ENCODE measurements at places on chromosomes 4 and X. TPM values are rescaled to one million over a fixed set of nuclear protein-coding genes. Genes with fewer than 3 reads are reported as not detected.
A peak's percentile ranks its signal among the peaks of the same experiment; 100 is the strongest.

DNA sequence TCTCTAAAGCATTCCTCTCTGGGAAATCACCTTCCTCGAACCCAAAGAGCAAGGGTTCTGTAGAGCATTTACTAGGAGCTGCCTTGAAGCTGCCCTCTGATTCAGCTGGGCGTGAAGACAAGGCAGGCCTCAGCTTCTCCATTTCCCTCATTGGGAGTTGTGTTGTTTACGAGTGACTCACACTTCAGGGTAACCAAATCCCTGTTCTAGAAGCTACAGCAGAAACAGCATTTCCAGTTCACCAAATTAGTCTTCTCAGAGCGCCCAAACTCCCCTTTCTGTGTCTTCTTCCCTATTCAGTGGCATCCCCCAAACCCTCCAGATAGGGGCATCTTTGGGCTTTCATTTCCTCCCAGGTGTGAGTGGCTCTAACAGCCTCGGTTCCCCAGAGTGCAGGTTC lies 863 bp upstream of the XPNPEP2 start:
- peaks cover 3% of the 10 kb centered on the region for H3K27me3 ChIP-seq
- H3K4me3 ChIP-seq, result no peak overlapping the region
- no peaks in the 10 kb centered on the region for H3K4me1 ChIP-seq
- H3K27ac ChIP-seq, result peak overlapping the region; percentile 56
- H3K36me3 ChIP-seq, result no peaks in the 10 kb centered on the region

DNA sequence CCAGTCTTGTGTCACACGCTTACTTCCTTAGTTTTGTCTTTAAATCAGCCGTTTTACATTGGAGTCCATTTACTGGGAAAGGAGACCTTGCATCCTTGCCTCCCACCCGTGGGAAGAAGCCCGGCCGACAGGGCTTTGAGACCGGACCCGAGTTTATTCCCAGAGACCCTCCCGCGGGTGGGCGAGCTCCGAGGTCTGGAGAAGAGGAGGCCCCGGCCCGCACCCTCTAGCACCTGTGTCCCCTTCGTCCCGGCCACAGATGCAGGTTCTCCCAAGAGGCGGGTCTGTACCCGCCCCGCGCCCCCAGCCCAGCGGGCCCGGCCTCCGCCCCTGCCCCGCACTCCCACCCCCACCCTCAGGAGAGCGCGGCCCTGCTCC lies 3.8 kb upstream of the SLC26A1 start:
- peaks cover 10% of the 10 kb centered on the region for H3K4me1 ChIP-seq
- no peak for DNase-seq
- H3K36me3 ChIP-seq, result peaks cover 5% of the 10 kb centered on the region
- no peak overlapping the region for H3K27ac ChIP-seq
- H3K4me3 ChIP-seq, result peak overlapping the region; percentile 51
- peaks cover 45% of the 10 kb centered on the region for H3K27me3 ChIP-seq

DNA sequence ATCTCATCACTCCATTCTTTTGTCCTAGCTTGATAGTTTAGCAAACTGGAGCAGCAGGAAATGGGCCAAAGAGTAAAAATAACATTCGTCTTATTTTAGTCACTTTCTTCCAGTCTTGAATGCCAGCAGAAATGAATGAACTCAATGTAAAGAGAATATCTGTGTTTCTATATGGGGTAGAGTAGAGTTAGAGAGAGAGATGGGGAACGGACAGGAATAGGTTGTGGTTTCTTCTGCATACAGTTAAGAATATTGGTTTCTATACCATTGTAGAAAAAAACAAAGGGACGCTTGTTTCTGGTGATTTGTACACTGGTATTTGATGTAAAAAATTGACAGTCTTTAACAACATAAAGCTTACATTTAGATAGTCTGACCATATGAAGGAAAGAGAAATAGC lies 8.9 kb downstream of the GPR174 start:
- H3K4me3 ChIP-seq, result no peak overlapping the region
- no peaks in the 10 kb centered on the region for H3K36me3 ChIP-seq
- no peak overlapping the region for H3K27ac ChIP-seq

- peaks cover 41% of the 10 kb centered on the region for H3K4me1 ChIP-seq
- no peak overlapping the region for H3K4me3 ChIP-seq
- DNase-seq, result no peak
- H3K36me3 ChIP-seq, result peaks cover 26% of the 10 kb centered on the region
These were observed 4.3 kb downstream of the MAEA start for GRCh38 chr4:1293991-1294390.

GRCh38 chr4:170420255-170420693 lies 330.5 kb upstream of the AADAT start:
- no peaks in the 10 kb centered on the region for H3K27me3 ChIP-seq
- no peaks in the 10 kb centered on the region for H3K36me3 ChIP-seq
- no peak overlapping the region for H3K27ac ChIP-seq
- no peak for DNase-seq

GRCh38 chrX:41541386-41541785 lies 94.2 kb downstream of the NYX start:
- no peak for DNase-seq
- no peaks in the 10 kb centered on the region for H3K27me3 ChIP-seq
- no peak overlapping the region for H3K27ac ChIP-seq
- H3K4me1 ChIP-seq, result no peaks in the 10 kb centered on the region

DNA sequence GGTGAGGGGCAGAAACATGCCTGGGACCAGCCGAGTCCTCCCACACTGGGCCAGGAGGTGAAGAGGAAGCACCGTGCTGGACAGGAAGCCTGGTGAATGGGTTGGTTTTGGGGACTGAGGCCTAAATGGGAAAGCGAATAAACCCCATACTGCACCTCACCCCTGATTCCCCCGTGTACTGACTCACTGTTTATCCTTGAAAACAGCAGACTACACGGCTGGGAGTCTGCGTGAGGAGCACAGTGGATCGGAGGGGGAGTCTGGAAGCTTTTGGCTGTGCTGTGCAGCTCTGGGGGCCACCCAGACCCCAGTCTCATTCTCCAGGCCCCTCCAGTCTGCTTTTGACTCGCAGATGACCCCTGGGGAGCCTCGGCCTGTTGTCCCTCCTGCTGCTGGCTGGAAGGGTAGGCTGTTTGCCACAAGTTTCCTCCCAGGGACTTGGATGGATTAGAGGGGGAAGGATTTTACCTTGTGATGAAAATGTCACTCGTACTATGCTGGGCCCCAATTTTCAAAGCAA lies 90.0 kb downstream of the PSAPL1 start:
- H3K27me3 ChIP-seq, result no peaks in the 10 kb centered on the region
- peak overlapping the region; percentile 38 for H3K27ac ChIP-seq
- H3K36me3 ChIP-seq, result no peaks in the 10 kb centered on the region
- H3K4me1 ChIP-seq, result no peaks in the 10 kb centered on the region
- DNase-seq, result no peak

- H3K4me3 ChIP-seq, result no peak overlapping the region
- no peaks in the 10 kb centered on the region for H3K4me1 ChIP-seq
- H3K27ac ChIP-seq, result no peak overlapping the region
- DNase-seq, result no peak
- H3K27me3 ChIP-seq, result no peaks in the 10 kb centered on the region
- no peaks in the 10 kb centered on the region for H3K36me3 ChIP-seq
These were observed 104.3 kb upstream of the IGSF1 start for GRCh38 chrX:131393426-131393825.

GRCh38 chr4:67465032-67465762 lies 80.1 kb downstream of the CENPC start:
- no peaks in the 10 kb centered on the region for H3K27me3 ChIP-seq
- no peaks in the 10 kb centered on the region for H3K4me1 ChIP-seq
- no peaks in the 10 kb centered on the region for H3K36me3 ChIP-seq
- DNase-seq, result no peak

DNA sequence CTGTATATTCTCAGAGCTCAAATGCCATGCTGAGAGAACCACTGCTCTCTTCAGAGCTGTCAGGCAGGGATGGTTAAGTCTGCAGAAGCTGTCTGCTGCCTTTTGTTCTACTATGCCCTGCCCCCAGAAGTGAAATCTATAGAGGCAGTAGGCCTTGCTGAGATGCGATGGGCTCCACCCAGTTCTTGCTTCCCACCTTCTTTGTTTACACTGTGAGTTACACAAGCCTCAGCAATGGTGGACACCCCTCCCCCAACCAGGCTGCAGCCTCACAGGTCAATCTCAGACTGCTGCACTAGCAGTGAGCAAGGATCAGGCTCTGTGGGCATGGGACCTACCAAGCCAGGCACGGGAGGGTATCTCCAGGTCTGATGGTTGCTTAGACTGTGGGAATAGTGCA lies 271.6 kb downstream of the CENPC start:
- no peak overlapping the region for H3K27ac ChIP-seq
- H3K27me3 ChIP-seq, result no peaks in the 10 kb centered on the region
- H3K36me3 ChIP-seq, result no peaks in the 10 kb centered on the region
- no peak overlapping the region for H3K4me3 ChIP-seq
- DNase-seq, result no peak
- H3K4me1 ChIP-seq, result no peaks in the 10 kb centered on the region

DNA sequence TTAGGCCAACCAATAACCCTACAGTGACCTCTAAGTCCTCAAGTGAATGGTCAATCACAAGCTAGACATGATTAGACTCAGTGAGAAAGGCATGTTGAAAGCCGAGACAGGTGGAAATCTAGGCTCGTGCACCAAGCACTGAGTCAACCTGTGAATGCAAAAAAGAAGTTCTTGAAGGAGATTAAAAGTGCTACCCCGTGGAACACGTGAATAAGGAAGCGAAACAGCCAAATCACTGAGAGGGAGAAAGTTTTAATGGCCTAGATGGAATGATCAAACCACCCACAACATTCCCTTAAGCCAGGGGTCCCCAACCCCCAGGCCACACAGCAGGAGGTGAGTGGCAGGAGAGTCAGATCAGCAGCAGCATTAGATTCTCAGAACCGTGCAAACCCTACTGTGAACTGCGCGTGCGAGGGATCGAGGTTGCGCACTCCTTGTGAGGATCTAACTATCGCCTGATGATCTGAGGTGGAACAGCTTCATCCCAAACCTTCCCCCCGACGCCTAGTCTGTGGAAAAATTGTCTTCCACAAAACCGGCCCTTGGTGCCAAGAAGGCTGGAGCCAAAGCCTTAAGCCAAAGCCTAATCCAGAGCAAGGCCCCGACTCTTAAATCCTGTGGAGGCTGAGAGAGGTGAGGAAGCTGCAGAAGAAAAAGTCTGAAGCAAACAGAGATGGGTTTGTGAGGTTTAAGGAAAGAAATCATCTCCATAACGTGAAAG lies 19.5 kb upstream of the PDE6B start:
- H3K36me3 ChIP-seq, result no peaks in the 10 kb centered on the region
- H3K27ac ChIP-seq, result no peak overlapping the region
- H3K27me3 ChIP-seq, result no peaks in the 10 kb centered on the region
- DNase-seq, result no peak
- no peak overlapping the region for H3K4me3 ChIP-seq

DNA sequence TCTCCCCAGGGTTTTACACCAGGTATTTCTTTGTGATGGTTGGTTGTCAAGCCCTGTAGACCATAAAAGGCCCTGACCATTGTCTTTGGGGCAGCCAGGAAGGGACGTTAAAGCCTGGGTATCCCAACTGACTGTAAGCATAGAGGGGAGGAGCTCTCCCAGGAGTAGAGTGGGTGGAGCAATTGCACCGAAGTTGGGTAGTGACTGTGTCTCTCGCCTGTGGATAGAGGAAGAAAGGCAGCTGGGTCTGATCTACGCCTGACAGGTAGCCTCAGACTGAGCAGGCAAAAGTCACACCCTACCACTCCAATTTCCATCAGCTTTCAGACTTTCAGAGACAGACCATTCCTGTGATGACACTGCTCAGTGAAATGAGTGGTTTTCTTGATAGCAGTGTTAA lies 123.3 kb downstream of the KLHL8 start:
- no peak overlapping the region for H3K27ac ChIP-seq
- H3K36me3 ChIP-seq, result no peaks in the 10 kb centered on the region
- no peak for DNase-seq
- H3K4me3 ChIP-seq, result no peak overlapping the region
- peaks cover 8% of the 10 kb centered on the region for H3K4me1 ChIP-seq

- peak overlapping the region; percentile 65 for H3K27ac ChIP-seq
- no peaks in the 10 kb centered on the region for H3K36me3 ChIP-seq
- H3K27me3 ChIP-seq, result peaks cover 3% of the 10 kb centered on the region
- peak; percentile 31 for DNase-seq
These were observed 134.3 kb downstream of the AMELX start for GRCh38 chrX:11427453-11428071.

DNA sequence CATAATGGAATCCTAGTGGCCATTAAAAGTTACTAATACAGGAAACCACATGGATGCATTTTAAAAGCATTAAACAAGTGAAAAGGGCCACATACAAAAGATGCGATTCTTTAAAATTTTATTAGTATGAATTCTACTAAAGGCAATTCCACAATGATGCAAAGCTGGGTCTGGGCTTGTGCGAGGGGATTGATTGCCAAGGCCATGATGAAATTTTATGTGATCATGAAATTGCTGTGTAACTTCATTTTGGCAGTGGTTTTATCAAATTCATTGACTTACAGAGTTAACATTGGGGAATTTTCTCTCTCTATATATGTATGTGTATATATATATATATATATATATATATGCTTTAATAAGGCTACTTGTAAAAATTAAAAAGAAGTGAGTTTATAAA lies 1142.5 kb upstream of the IGFBP7 start:
- DNase-seq, result no peak
- no peaks in the 10 kb centered on the region for H3K4me1 ChIP-seq
- H3K27me3 ChIP-seq, result no peaks in the 10 kb centered on the region
- H3K4me3 ChIP-seq, result no peak overlapping the region
- H3K36me3 ChIP-seq, result no peaks in the 10 kb centered on the region
- no peak overlapping the region for H3K27ac ChIP-seq

GRCh38 chr4:153019906-153020305 lies 83.8 kb downstream of the FHDC1 start:
- no peak for DNase-seq
- no peaks in the 10 kb centered on the region for H3K4me1 ChIP-seq
- H3K36me3 ChIP-seq, result no peaks in the 10 kb centered on the region
- no peaks in the 10 kb centered on the region for H3K27me3 ChIP-seq
- no peak overlapping the region for H3K27ac ChIP-seq
- no peak overlapping the region for H3K4me3 ChIP-seq

DNA sequence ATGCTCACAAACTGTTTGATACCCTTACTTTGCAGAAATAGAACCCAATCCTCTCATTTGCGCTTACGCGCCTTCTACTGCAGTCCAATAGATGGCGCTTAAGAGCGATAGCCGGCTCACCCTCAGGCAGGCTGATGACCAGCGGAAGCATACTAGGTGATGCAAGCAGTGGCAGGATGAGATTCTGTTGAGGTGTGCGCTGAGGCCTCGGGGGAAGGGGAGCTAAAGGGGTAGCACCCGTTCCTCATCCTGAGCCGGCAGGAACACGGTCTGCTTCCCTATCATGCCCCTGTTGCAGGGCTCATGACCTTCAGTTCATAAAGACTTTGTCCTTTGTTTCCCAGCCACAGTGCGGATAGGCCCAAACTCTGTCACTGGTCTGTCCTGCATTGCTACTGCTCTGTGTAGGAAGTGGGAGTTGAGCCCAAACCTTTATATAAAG lies 628.9 kb downstream of the TLL1 start:
- no peak for DNase-seq
- H3K36me3 ChIP-seq, result no peaks in the 10 kb centered on the region
- no peaks in the 10 kb centered on the region for H3K4me1 ChIP-seq
- no peaks in the 10 kb centered on the region for H3K27me3 ChIP-seq

Gene SLC25A4
- total RNA-seq, result 23.7 TPM

Gene ADH7
- total RNA-seq, result not detected

Gene ASMT
- not detected for total RNA-seq

Gene LRBA
- total RNA-seq, result 39.1 TPM

Gene SCRG1
- total RNA-seq, result 0.30 TPM

Gene KLHL15
- total RNA-seq, result 10.2 TPM

Gene TNIP3
- not detected for total RNA-seq

Gene MTCP1
- 2.7 TPM for total RNA-seq

Gene TMPRSS11D
- not detected for total RNA-seq

Gene HPSE
- 2.0 TPM for total RNA-seq

Gene MGARP
- total RNA-seq, result not detected

Gene TCP11X2
- not detected for total RNA-seq

Gene KLHL2
- 26.2 TPM for total RNA-seq

Measured in tibial nerve (tissue), 4 donors.